ENCODE measurements at places on chromosomes 12 and 14. TPM values are rescaled to one million over a fixed set of nuclear protein-coding genes. Genes with fewer than 3 reads are reported as not detected.

GRCh38 chr14:77067632-77068516 is 30.2 kb upstream of the CIPC start:
- H3K36me3 ChIP-seq: no peaks in the 10 kb centered on the region
- peaks cover 14% of the 10 kb centered on the region for H3K27me3 ChIP-seq
- H3K4me3 ChIP-seq: no peak overlapping the region
- peak; percentile 73 for DNase-seq
- H3K27ac ChIP-seq: no peak overlapping the region

DNA sequence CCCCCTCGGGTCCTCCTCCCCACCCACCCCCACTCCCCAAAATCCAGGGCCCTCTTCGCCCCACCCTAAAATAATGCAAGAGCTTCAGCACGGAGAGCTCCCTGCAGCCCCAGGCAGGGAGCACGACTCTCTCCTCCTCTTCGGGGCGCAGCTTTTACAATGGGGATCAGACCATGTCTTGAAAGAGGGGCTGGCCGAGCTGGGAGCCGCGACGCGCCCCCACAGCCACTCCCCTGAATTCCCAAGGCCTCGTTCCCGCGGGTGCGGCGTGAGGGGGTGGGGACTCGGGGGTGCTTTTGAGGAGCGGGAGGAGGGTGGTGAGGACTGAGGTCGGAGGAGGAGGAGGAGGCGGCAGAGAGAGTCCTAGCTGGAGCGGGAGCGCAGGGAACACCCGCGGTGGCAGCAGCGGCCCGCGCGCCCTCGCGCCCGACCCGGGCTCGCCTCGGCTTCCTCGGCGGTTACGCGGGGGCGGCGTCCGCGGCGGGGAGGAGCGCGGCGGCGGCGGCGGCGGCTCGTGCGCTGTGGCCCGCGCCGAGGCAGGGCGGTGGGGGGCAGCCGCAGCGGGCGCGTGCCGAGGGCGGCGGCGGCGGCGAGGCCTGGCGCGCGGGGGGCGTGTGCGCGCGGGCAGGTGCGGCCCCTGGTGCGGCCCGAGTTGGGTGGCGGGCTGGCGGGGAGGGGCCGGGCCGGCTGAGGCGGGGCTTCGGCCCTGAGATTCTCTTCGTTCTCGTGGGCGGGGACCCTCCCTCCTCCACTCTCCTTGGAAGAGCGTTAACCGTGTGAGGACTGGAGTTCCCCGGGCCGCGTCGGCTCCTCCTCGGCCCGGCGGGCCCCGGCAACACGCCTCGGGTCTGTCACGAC is at the start of gene ANKS1B:
ANKS1B (minus strand) TSS at position 666 of the 858 bp plus-strand sequence. CDS start 699 bp downstream, outside the sequence.
- H3K27me3 ChIP-seq: peaks cover 3% of the 10 kb centered on the region
- H3K4me1 ChIP-seq: peaks cover 5% of the 10 kb centered on the region
- no peaks in the 10 kb centered on the region for H3K36me3 ChIP-seq
- H3K4me3 ChIP-seq: peak within 1 kb of the TSS; percentile 94
- peak; percentile 55 for DNase-seq

- H3K36me3 ChIP-seq: peaks cover 3% of the 10 kb centered on the region
- H3K4me3 ChIP-seq: no peak overlapping the region
- no peak overlapping the region for H3K27ac ChIP-seq
- no peaks in the 10 kb centered on the region for H3K4me1 ChIP-seq
These were observed 318.5 kb downstream of the ALG10 start for GRCh38 chr12:34340534-34341361.

DNA sequence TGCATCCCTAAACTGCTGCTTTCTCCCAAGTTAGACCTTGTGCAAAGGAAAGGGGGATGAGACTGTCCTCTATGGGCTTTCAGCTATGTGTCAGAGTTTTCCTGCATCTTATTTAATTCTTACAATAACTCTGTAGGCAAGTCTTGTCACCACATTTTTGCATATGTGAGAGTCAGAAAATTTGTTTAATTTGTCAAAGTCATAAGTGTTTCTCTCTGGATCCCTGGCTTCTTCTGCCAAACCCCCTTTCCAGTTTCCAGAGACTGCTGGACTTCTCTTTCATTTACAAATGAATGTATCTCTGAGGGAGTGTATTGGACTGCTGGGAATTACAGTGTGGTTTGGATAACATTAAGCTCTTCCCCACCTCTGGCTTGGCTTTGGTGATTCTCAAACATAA is 877.6 kb upstream of the SEL1L start:
- peaks cover 4% of the 10 kb centered on the region for H3K36me3 ChIP-seq
- no peaks in the 10 kb centered on the region for H3K4me1 ChIP-seq
- no peak overlapping the region for H3K27ac ChIP-seq
- H3K4me3 ChIP-seq: no peak overlapping the region
- no peak for DNase-seq

- peaks cover 17% of the 10 kb centered on the region for H3K36me3 ChIP-seq
- peaks cover 7% of the 10 kb centered on the region for H3K27me3 ChIP-seq
- H3K4me3 ChIP-seq: peak within 1 kb of the TSS; percentile 96
- H3K4me1 ChIP-seq: peaks cover 18% of the 10 kb centered on the region
- peak within 1 kb of the TSS; percentile 99 for H3K27ac ChIP-seq
These were observed at the start of gene LRP10 for GRCh38 chr14:22871224-22872032. LRP10 (plus strand) TSS chr14:22871740; CDS start chr14:22872304, 564 bp downstream.

The INSM2 gene
- not detected for total RNA-seq

DNA sequence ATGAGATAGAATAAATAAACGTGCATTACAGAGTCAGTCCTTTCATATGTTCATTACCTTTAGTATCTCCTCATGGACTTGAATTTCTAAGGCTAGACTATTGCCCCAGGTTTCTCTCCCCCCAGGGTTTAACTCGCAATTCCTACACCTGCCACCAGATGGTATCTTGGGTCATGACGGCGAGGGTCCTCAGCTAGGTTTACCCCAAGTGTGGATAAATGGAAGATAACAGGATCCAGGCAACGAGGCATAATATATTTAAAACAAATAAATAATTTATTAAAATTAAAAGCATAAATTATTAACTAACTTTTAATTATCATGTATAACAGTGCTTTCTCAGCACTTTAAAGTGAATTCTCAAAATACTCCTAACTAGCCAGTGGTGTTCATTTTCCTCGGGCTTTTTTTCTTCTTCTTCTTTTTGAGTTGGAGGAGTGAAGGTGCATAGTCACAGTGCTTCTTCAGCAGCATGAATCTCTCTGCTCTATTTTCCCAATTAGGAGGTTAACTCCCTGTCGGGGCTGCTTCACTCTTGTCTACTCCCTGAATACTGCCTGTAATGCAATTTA is 243.5 kb upstream of the CAND1 start:
- no peaks in the 10 kb centered on the region for H3K4me1 ChIP-seq
- H3K36me3 ChIP-seq: no peaks in the 10 kb centered on the region
- H3K4me3 ChIP-seq: no peak overlapping the region
- DNase-seq: peak; percentile 73

DNA sequence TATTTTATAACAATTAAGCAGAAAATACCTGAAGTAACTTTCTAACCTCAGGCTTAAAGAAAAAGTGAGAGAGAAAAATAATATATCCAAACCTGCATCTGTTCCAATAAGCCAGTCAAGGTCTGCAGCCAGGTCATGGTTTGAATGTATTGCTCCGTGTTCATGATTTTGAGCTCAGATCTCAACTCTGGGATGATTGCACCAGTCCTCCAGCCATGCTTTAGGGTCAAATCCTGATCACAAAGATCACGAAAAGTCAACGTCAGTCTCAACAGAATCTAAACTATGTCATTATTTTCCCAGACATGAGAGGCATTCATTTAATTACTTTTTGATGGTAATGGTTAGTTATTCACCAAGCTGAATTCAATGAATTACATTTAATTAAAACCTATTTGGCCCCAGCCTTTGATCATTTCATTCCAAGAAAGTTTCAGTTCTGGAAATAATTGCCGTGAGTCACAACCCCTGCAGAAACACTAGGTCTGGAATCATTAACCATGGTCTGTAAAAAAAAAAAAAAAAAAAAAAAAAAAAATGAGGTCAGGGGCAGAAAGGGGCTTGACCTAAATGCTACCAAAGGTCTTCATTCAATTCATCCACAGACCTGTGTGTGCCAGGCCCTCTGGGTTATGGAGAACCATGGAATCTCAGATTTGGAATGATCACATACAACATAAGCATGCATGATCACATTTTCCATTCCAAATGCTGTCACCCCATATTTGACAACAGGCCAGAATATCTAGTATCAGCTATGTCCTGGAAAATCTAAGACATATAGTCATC is 55.6 kb downstream of the NT5DC3 start:
- peaks cover 2% of the 10 kb centered on the region for H3K27me3 ChIP-seq
- no peak overlapping the region for H3K4me3 ChIP-seq
- H3K27ac ChIP-seq: no peak overlapping the region
- no peaks in the 10 kb centered on the region for H3K4me1 ChIP-seq
